Lower lobe of right lung (tissue), 2 donors: ENCODE measurements at places on chromosomes 16 and 17. TPM values are rescaled to one million over a fixed set of nuclear protein-coding genes. Genes with fewer than 3 reads are reported as not detected.

- no peak for DNase-seq
- no peak overlapping the region for H3K27ac ChIP-seq
- peaks cover 23% of the 10 kb centered on the region for H3K36me3 ChIP-seq
- H3K4me1 ChIP-seq: no peaks in the 10 kb centered on the region
- H3K4me3 ChIP-seq: no peak overlapping the region
Observed at GRCh38 chr16:27701381-27701780, 151.4 kb downstream of the KATNIP start.

DNA sequence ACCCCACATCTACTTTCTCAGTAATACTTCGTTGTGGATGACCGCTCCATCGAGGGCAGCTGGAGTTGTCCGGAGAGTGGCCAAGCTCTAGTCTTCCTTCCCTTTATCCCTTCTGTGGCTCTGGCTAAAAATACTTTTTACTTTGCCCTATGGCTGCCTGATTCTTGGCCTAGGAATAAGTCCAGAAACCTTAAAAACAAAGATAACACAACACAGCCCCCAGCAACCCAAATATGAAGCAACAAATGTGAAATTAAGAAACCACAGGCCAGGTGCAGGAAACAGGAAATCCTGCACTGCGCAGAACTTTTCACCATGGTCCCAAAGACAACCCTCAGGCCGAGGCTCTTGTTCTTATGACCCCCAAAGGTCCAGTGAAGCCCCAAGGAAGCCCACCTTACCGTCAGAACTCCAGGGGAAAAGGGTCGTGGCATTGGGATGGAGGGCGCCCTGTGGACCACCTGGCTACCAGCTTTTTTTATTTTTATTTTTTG is 26.0 kb downstream of the TK2 start:
- H3K4me1 ChIP-seq: peaks cover 72% of the 10 kb centered on the region
- no peak overlapping the region for H3K4me3 ChIP-seq
- H3K27me3 ChIP-seq: no peaks in the 10 kb centered on the region
- DNase-seq: no peak

DNA sequence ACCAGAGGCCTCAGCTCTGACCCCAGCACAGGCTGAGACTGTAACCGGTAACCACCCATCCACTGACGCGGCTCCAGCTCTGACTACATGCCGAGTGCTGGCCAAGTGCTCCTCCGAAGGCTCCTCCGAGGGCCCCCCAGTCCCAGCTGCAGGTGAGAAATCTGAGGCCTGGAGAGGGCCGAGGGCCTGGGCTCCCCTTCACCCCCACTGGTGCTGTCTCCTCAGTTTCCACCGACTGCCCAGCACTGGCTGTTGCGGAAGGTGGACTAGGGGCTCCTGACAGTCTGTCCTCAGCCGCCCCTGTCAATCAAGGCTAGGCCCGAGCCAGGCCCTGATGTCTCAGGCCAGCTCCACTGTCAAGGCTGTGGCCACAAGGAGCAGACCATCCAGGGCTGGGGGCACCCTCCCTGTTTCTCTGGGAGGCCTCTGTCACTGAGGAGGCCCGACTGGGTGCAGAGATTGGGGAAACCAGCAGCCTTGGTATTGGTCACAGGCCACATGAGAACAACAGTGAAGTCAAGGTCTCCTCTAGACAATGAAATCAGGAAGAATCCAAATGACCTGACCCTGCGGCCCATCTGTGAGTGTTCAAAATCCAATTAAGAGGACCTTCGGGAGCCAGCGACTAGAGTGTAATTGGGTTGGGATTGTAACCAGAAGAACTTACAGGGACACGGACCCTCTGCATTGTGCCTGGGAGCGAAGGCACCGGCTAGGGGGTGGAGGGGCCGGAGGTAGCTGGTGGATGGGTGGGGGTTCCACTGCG is 5.1 kb downstream of the TMEM235 start:
- no peak for DNase-seq
- H3K27me3 ChIP-seq: peaks cover 21% of the 10 kb centered on the region
- no peak overlapping the region for H3K4me3 ChIP-seq
- no peak overlapping the region for H3K27ac ChIP-seq
- no peaks in the 10 kb centered on the region for H3K36me3 ChIP-seq
- H3K4me1 ChIP-seq: peaks cover 7% of the 10 kb centered on the region

Gene SGF29
- total RNA-seq: 40.6 TPM

Gene KRT25
- not detected for total RNA-seq

GRCh38 chr17:7915611-7916384 is at the start of gene RNF227:
Gene RNF227 (minus strand): TSS chr17:7916289. CDS start chr17:7916195, 94 bp downstream.
- peaks cover 33% of the 10 kb centered on the region for H3K4me1 ChIP-seq
- no peaks in the 10 kb centered on the region for H3K27me3 ChIP-seq
- peak within 1 kb of the TSS; percentile 97 for H3K27ac ChIP-seq
- peak; percentile 96 for DNase-seq

Gene CBFA2T3
- total RNA-seq: 14.3 TPM

DNA sequence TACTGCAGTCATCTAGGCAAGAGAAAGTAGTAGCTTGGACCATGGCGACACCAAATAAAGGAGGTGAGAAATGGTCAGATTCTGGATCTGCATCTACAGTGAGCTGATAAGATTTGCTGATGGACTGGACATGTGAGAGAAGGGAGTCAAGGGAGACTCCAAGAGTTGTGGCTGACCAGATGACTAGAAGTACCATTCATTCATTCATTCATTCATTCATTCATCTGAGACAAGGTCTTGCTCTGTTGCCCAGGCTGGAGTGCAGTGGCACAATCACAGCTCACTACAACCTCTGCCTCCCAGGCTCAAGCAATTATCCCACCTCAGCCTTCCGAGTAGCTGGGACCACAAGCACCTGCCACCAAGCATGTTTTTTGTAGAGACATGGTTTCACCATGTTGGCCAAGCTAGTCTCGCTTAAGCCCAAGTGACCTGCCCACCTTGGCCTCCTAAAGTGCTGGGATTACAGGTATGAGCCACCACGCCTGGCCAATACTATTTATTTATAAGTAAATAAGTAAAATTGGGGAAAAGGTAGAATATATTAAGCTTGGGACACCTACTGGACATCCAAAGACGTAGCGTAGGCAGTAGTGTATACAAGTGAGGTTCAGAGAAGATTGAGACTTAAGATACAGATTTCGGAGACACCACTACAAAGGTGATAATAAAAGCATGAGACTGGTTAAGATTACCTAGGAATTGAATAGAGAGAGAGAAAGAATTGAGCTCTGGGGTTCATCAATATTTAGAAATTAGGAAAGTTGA is 15.7 kb upstream of the RNF43 start:
- no peak for DNase-seq
- no peaks in the 10 kb centered on the region for H3K36me3 ChIP-seq
- H3K4me3 ChIP-seq: no peak overlapping the region
- no peak overlapping the region for H3K27ac ChIP-seq

GRCh38 chr16:82092711-82093110 is 57.7 kb downstream of the HSD17B2 start:
- no peak for DNase-seq
- H3K27ac ChIP-seq: no peak overlapping the region
- no peaks in the 10 kb centered on the region for H3K27me3 ChIP-seq
- no peaks in the 10 kb centered on the region for H3K36me3 ChIP-seq
- no peaks in the 10 kb centered on the region for H3K4me1 ChIP-seq

DNA sequence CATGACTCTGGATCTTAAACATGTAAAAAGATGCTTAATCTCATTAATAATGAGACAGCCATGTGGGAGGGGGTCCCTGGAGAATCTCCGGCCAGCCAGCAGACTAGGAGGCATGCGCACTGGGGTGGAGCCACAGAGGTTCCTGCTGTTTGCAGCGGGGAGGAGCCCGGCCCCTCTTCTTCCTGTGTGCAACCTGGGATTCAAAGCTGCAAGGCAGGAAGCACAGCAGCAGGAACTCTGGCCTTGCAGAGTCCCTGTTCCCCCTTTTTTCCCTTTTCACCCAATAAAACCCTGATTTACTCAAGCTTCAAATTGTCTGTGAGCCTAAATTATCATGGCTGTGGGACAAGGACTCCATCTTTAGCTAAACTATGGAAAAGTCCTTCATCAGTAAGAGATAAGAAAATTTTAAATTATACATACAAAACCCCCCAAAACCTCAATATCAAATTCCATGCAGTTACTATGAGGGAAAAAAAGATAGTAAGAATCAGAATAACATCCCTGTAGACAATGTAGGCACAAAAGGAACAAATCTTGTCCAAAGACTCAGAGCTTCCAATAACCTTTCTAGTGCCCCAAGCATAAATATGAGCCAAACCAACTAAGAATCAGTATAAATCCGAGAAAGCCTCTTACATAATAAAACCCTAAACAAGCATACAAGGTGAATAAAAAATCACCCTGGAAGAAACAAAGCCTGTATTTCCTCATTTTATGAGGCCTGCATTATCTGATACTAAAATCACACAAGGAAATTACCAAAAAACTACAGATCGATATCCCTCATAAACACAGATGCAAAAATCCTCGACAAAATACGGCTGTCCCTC is 12.1 kb downstream of the CFDP1 start:
- H3K27me3 ChIP-seq: no peaks in the 10 kb centered on the region
- DNase-seq: peak; percentile 84
- peaks cover 19% of the 10 kb centered on the region for H3K4me1 ChIP-seq
- no peak overlapping the region for H3K27ac ChIP-seq
- peak overlapping the region; percentile 13 for H3K4me3 ChIP-seq
- H3K36me3 ChIP-seq: no peaks in the 10 kb centered on the region

Gene RAD51C
- total RNA-seq: 21.0 TPM

DNA sequence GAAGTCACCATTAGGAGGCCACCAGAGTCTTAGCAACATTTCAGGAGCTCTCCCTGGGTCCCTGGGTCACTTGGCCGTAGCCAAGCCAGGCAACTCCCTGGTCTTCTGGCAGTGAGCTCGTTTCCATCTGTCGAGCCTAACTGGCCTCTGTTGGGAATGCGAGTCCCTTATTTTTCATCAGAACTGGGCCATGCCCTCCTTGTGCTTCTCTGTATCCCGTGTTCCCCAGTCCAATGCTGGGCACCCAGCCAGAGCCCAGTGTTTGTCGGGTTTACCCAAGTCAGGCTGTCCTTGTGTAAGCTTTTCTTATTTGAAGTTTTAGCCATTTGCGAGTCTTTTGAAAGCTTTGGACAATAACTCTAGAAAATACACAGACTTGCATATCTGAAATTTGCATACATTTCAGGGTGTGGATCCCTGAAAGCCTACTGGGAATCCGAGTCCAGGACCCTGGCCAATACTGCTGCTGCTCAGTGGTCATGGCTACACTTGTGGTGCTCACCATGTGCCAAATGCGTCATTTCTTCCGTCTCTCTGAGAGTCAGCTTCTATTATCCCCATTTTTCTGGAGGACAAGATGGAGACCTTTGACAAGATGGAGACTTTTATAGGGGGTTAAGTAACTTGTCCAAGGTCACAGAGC is 81.6 kb upstream of the LGALS9 start:
- H3K4me1 ChIP-seq: peaks cover 61% of the 10 kb centered on the region
- DNase-seq: no peak
- H3K27ac ChIP-seq: no peak overlapping the region
- H3K4me3 ChIP-seq: no peak overlapping the region
- no peaks in the 10 kb centered on the region for H3K36me3 ChIP-seq

- H3K27ac ChIP-seq: no peak overlapping the region
- no peaks in the 10 kb centered on the region for H3K27me3 ChIP-seq
- no peak overlapping the region for H3K4me3 ChIP-seq
- no peak for DNase-seq
- no peaks in the 10 kb centered on the region for H3K36me3 ChIP-seq
Observed at GRCh38 chr16:22887445-22887844, 73.5 kb downstream of the HS3ST2 start.

Gene GNGT2
- 21.1 TPM for total RNA-seq

Gene IRX6
- 3.5 TPM for total RNA-seq

DNA sequence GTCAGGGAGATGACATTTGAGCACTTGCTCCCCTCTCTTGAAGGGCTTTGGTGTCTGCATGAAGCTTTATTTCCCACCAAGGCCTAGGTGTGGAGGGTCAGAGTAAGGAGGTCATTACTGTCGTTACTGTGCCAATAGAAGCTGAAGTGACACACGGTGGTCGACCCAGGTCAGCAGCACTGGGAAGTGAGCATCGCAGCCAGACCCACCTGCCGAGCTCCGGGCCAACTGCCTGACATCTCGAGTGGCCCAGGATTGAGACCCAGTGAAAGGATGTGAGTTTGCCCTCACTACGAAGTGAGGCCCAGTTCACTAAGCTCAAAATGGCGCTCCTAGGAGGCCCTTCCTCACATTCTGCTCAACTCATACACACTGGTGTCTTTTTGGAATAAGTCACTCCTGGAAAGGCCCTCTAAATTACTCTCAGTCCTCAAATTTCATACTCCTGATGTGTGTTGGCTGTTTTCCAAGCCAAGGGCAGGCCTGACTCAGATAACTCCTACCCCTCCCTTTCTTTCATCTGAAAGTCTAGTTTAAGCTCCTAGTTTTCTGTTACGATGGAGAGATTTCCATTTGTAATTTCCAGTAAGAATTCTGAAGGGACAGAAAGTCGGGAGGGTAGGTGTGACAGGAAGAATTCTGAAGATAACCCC is 200.4 kb downstream of the LGALS9B start:
- H3K27me3 ChIP-seq: no peaks in the 10 kb centered on the region
- H3K4me3 ChIP-seq: no peak overlapping the region
- no peaks in the 10 kb centered on the region for H3K4me1 ChIP-seq
- no peak for DNase-seq
- no peak overlapping the region for H3K27ac ChIP-seq

Gene NTN3
- total RNA-seq: 0.24 TPM

Gene TP53TG3C
- not detected for total RNA-seq

Gene MFAP4
- 179 TPM for total RNA-seq

- H3K4me1 ChIP-seq: no peaks in the 10 kb centered on the region
- no peak overlapping the region for H3K4me3 ChIP-seq
- no peaks in the 10 kb centered on the region for H3K27me3 ChIP-seq
Observed at GRCh38 chr16:20774703-20775362, 11.0 kb downstream of the ACSM3 start.

DNA sequence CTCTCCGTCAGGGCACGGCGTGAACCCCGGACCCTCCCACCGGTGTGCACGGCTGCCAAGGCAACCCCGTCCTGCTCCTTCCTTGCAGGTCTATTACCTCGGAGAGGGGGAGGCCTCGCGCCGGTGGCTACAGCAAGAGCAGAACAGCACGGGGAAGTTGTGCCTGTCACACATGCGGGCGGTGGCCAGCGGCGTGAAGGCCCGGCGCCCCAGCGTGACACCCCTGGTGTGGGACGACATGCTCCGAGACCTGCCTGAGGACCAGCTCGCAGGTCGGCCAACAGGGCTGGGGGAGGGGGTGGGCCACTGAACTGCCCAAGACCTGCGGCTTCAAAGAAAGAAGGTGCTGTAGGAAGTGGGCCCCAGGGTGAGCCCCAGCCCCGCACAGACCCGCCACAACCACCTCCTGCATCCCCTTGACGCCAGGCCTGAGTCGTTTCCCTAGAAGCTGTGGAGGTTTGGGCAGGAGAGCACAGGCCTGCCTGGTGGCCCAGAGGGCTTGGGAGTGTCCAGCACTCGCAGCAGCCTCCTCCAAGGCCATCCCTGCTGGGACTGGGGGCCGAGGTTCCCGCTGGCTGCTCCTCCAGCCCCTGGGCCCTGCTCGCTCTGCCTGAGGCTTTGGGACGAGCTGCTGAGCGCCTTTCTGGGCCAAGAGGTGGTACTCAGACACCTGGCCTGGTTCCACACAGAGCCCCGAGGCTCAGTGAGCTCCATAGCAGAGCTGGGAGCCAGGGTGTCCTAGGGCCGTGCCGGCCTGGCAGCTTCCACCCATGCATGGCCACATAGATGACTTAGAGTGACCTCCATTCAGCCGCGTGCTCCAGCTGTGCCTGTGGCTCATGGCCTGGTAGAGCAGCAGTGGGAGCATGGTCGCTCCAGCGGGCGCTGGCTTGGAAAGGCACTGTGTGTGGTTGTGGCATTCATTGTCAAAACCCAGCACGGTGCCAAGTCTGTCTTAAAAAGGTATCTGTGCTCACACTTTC is 14.7 kb downstream of the CYBC1 start:
- H3K4me1 ChIP-seq: peaks cover 5% of the 10 kb centered on the region
- no peaks in the 10 kb centered on the region for H3K27me3 ChIP-seq
- no peak overlapping the region for H3K27ac ChIP-seq
- no peak overlapping the region for H3K4me3 ChIP-seq
- DNase-seq: no peak
- peaks cover 22% of the 10 kb centered on the region for H3K36me3 ChIP-seq
